Stimulated activated CD4-positive, alpha-beta T cell treated with anti-CD3 and anti-CD28 coated beads, TNF-alpha, amount 100 ng/mL, for 24 hours (primary cell): ENCODE measurements at places on chromosomes 16 and 17.

DNA sequence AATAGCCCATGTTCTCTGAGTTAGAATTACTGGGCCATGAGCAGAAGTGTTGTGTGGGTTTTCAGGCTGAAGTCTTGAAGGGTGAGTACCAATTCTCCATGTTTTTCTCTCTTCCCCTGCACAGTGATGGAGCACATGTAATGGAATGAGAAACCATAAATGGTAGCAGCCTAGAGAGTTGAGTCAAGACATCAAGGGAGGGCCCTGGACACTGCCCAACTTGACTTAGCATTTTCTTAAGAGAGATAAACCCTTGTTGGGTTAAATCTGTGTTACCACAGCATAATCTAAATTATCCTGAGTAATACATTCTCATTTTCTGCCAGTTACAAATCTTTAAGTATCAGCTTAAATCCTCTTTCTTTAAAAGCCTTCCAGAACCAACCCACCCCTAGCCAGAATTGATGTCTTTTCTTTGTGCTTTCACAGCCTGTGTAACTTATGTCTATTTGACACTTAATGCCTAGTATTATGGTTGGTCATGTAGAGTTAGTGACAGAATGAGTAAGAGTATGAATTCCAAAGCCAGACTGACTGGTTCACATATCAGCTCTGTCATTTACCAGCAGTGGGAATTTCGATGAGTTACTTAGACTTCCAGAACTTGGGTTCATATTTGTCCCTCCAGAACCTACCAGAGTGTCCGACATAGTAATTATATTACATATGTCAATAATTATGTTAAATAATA is 27.0 kb upstream of the RGS9 start:
- no peak for DNase-seq

- no peak for DNase-seq
Measured at GRCh38 chr17:75625813-75626486, 7.3 kb upstream of the SMIM5 start.

DNA sequence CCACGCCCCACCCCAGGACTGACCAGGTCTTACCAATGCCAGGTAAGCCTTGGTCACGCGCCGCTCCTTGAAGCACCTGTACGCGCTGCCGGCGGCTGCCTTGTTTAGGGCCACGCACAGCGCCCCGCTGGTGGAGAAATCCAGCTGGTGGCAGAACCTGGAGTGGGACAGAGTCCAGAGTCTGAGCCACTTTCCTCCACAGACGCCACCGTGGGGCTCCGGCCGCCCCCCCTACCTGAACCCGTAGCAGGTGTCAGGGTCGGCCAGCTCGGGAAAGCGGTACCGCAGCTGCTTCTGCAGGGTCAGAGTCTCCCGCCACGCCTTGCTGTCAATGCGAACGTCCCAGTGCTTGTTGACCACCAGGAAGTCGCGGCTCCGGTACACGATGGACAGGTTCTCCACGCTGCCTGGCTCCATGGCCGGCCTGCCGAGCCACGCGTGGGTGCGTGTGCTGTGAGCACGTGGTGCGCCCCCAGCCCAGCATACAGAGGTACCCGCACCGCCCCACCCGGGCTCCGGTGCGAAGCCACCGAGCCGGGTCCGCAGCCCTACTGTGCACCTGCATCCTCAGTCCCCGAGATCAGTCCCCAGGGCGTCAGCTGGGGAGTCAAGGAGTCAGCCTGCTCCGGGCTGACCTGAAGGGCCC is 737 bp downstream of the RPUSD1 start:
- no peak for DNase-seq

- no peak for DNase-seq
Measured at GRCh38 chr17:56098746-56099145, 54.5 kb upstream of the ANKFN1 start.

DNA sequence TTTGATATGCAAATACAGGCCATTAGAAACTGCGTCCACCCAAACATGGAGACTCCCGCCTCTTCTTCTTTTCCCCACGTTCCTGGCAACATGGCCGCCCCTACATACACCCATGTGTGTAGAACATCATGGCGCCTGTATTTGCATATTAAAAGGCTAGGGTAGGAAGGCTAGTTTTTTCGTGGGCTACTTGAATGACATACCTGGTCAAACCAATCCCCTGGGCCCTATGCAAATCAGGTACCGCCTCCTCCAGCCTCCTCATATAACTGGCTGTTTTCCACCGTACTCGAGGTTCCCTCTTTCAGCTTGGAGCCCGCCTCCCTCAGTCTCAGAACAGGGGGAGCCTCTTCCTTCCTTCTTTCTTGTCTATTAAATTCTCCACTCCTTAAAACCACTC is 840 bp upstream of the CD300LB start:
- no peak for DNase-seq

DNA sequence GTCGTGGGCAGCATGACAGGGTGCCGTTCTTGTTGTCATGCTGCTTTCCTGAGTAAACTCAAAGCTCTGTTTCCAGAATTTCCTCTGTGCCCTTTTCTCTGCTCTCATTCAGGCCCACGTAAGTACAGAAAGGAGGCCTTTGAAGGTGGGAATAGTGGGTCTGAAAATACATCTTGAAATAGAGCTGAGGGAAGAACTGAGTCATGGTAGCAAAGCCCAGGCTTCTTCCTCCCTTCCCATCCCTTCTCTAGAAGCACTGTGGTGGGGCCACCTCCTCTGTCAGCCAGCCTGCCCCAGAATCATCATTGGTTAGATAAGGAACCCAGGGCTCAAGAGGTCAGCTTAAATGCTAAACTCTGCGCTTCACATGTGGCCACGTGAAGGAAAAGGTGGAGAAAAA is 9.4 kb downstream of the CTRL start:
- DNase-seq = no peak

GRCh38 chr17:11363565-11364117 is 122.6 kb downstream of the SHISA6 start:
- DNase-seq = no peak

DNA sequence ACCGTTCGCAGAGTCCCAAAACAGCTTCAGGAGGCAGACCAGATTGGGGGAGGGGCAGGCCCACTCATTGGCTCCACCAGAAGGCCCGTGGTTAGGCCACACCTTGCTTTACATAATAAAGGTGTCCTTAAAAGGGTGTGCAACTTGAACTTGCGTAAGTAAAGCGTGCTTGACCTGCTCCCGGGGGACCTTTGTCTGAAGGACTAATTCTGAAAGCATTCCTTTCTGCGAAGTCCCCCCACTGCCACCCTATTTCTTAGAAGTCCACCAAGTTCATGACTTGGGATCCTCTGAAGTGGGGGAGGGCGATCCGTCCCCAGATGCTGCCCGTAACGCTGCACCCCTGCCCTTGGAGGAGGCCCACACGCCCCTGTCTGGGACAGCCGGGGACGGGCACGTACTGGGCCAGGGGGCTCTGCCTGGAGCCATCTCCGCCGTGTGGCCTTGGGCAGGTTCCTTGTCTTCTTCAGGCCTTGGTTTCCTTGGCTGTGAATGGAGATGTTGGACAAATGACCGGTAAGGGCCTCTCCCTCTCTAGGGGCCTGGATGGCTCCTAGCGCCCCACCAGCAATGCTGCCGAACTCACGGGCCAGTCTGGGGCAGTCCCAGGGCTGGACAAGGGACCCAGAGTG is 823 bp upstream of the ZNF469 start:
- no peak for DNase-seq

DNA sequence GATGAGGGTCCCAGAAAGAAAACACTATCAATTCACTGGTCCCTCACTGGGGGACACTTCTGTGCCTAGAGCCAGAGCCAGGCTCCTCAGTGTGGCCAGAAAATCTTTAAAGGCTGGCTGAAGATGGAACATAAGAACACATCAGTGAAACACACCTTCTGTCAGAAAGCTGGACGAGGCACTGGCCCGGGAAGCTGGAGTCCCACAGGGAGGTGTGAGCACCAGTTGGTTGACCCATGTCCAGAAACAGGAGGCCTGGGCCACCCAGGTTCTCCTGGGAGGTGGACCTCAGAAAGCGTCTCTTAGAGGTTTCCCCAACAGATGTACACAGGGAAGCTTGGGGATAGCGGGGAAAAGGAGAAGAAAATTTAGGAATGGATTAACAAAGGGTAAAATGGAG is 56.2 kb upstream of the ALDH3A2 start:
- no peak for DNase-seq

DNA sequence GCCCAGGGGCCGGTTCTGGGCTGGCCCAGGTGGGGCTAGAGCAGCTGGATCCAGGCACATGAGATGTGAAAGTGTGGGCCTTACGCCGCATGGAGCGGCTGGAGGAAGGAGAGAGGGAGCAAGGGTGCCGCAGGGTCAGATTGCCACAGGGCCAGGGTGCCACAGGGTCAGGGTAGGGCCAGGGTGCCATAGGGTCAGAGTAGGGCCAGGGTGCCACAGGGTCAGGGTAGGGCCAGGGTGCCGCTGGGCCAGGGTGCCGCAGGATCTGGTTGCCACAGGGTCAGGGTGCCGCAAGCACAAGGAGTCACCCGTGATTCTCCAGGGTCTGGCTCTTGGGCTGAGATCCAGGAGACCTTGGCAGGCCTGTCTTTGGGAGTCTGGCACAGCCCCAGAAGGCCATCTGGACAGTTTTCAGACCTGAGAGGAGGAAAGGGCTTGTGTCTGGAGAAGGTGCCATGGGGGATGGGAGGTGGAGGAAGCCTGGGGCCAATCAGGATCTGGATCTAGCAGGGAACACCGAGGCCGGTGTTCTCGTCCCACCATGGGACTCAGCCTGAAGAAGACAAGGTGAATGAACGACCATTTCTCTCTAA is 13.1 kb upstream of the LASP1NB start:
- no peak for DNase-seq

- no peak for DNase-seq
Measured at GRCh38 chr17:73875346-73875745, 231.1 kb upstream of the SDK2 start.

DNA sequence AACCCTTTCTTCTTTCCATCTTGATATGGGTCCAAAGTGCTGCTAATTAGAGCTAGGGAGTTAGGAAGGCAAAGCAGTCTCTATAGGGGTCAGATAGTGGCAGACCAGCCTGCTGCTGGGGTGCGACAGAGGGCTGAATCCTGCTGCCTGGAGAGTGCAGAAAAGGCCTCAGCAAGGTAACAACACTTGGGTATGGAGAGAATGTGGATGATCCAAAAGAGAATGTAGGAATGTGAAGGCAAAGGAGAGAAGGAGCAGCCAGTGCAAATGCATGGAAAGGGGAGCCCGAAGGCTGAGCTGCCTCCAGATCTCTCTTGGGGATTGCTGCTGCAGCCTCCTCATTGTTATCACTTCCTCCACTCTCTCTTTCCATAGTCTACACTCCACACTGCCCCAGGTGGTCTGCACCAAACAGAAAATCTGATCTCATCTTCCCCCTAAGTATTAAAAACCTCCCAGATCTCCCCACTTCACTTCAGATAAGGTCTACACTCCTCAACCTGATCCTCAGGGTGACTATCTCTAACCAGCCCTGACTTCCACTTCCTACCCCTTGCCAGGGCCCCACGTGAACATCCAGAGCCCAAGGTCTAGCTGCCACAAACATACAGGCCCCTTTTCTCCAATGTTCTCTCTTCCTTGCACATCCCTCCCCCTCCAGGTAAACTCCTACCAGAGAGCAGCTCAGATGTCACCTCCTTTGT is 28.8 kb downstream of the TOM1L2 start:
- no peak for DNase-seq

DNA sequence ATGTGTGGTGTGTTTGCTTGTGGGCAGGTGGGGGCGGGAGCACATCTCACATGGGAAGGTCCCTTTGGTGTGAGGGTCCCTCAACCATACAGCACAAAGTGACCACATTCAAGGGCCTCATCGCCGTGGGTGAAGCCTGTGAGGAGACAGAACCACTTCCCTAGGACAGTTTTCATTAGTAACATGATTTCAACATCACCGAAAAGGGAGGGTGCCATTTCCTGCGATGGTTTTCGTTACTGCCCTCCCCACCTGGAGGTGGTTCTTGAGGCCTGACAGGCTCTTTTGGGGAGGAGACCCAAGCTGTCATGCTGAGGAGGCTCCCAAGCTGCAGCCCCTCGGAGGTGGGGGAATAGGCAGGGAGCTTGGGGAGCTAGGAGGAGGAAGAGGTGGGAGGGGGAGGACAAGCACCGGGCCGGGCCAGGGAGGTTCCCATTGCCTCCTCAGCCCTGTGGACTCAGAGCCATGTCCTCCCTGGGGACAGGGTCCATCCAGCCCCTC is 9.5 kb downstream of the CD300LB start:
- DNase-seq = no peak

DNA sequence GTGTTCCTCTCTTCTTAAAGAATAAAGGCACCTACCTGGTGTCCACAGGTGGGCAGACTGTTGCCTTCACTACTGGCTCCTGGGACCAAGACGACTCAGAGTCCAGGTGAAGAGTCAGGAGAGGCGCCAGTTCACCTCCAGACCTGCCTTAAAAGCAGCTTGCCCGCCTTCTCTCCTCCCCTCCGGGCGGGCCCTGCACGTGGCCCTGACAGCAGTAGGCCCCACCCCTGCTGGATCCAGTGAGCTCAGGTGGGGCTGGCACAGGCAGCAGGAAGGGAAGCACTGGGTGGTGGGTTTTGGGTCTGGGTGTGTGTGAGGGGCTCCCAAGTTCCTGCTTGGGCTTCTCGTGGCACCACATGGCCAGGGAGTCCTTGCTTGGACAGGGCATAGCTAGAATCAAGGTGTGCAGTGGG is at the start of gene TNS4:
Gene TNS4 (minus strand): TSS at position 125 of the 413 bp plus-strand sequence. CDS start 5,198 bp downstream, outside the sequence.
- DNase-seq = no peak

DNA sequence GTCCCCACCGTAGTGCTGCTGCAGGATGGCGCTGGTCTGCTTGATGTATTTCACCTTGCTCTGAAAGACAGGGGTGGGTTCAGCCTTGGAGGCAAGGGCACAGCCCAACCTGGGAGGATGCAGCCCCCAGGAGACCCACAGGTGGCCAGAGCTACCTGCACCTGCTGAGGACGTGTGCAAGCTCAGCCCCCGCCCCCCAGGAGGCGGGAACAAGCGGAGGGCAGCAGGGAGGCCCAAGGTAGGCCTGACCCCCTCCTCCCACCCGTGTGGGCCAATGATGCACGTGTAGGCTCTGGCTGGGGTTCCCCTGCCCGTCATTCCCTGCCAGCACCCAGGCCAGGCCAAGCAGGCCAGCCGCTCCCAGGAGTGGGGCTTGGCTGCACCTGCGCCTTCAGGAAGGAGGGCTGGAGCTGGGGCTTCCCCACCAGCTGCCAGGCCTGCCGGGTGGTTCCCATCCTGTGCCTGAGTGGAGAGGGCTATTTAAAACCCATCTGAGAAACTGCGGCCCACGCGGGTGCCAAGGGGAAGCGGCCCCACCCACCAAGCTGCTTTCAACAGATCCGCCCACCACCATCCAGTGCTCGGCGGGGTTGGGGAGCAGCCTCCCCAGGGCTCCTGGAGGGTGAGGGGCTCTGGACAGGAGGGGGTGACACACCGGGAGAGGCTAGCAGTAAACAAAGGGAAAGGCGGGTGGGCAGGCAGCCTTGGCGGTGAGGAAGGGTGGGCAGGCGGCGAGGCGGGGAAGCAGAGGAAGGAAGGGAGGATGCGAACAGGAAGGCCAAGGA is 3.8 kb downstream of the NTHL1 start:
- no peak for DNase-seq

- DNase-seq = no peak
Measured at GRCh38 chr16:84005391-84005790, 37.2 kb downstream of the SLC38A8 start.
